ENCODE measurements at places on chromosomes 16 and 17. TPM values are rescaled to one million over a fixed set of nuclear protein-coding genes. Genes with fewer than 3 reads are reported as not detected.

GRCh38 chr17:82835766-82836512 lies 3.9 kb downstream of the ZNF750 start:
- no peak overlapping the region for H3K4me3 ChIP-seq
- no peak overlapping the region for H3K27ac ChIP-seq
- H3K36me3 ChIP-seq: peaks cover 2% of the 10 kb centered on the region

GRCh38 chr17:80870401-80870800 lies 121.2 kb upstream of the CHMP6 start:
- no peak for DNase-seq
- H3K36me3 ChIP-seq: peaks cover 3% of the 10 kb centered on the region
- H3K4me1 ChIP-seq: peaks cover 44% of the 10 kb centered on the region
- H3K27me3 ChIP-seq: no peaks in the 10 kb centered on the region
- H3K27ac ChIP-seq: peak overlapping the region; percentile 55

GRCh38 chr17:44595216-44595775 lies 38.0 kb downstream of the FZD2 start:
- DNase-seq: no peak
- H3K4me1 ChIP-seq: peaks cover 14% of the 10 kb centered on the region
- H3K27me3 ChIP-seq: no peaks in the 10 kb centered on the region
- H3K4me3 ChIP-seq: no peak overlapping the region

- H3K27me3 ChIP-seq: no peaks in the 10 kb centered on the region
- no peak overlapping the region for H3K4me3 ChIP-seq
- peaks cover 17% of the 10 kb centered on the region for H3K4me1 ChIP-seq
- no peak for DNase-seq
- H3K27ac ChIP-seq: no peak overlapping the region
Measured at GRCh38 chr17:1082579-1082978, 85.7 kb downstream of the TIMM22 start.

DNA sequence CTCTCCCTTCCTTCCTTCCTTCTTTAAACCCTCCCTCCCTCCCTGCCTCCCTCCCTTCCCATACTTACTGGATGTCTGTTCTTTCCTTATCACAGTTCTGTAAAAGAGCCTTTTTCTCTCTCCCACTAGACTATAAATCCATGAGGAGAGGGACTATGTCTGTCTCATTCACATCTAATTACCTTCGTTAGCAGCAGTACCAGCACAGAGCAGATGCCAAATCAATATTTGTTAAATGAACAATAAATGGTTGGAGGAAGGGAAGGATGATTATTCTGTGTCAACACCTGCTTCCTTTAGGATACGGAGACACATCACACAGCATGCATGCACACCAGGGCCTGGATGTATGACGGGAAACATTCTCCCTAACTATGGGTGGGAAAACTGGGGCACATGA lies 94.2 kb downstream of the DNAH3 start:
- no peak for DNase-seq
- no peak overlapping the region for H3K27ac ChIP-seq
- no peaks in the 10 kb centered on the region for H3K4me1 ChIP-seq
- no peaks in the 10 kb centered on the region for H3K36me3 ChIP-seq

GRCh38 chr17:78458091-78458490 lies 79.6 kb downstream of the PGS1 start:
- no peak overlapping the region for H3K4me3 ChIP-seq
- no peaks in the 10 kb centered on the region for H3K36me3 ChIP-seq
- H3K27ac ChIP-seq: no peak overlapping the region
- no peaks in the 10 kb centered on the region for H3K27me3 ChIP-seq
- no peak for DNase-seq
- H3K4me1 ChIP-seq: no peaks in the 10 kb centered on the region

DNA sequence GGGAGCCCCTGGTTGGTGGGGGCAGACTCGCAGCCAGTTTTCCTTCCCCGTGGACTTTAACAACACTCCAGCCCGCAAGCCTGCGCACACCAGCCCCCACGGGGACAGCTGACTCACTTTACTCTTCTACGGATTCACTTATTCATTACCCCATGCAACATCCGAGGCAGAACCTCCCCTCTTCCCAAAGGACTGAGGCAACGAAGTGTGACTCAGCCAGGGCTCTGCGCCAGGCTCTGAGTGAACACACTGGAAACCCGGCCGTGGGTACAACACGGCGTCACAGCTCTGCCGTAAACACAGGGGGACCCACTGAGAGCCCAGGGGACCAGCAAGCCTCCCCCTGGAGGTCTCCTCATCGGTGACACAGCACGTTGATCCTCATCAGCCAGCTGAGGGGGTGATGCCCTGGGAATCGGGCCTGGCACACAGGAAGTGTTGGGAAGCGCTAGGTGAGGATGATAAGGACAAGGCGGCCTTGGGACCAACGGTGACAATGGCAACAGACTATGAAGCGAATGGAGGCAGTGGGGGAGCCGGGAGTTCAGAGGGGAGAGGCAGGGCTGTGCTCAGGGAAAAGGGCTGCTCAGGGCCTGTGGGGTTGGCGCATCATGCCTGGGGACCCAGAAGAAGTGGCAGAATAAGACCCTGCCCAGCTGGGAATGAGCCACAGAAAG lies 14.6 kb downstream of the COTL1 start:
- H3K27me3 ChIP-seq: no peaks in the 10 kb centered on the region
- peaks cover 3% of the 10 kb centered on the region for H3K36me3 ChIP-seq
- peak overlapping the region; percentile 63 for H3K4me3 ChIP-seq
- peaks cover 48% of the 10 kb centered on the region for H3K4me1 ChIP-seq
- DNase-seq: no peak
- peak overlapping the region; percentile 98 for H3K27ac ChIP-seq

Gene CA7
- not detected for total RNA-seq

Gene RAB26
- total RNA-seq: 0.80 TPM

Gene EFNB3
- 4.1 TPM for total RNA-seq

Gene USH1G
- not detected for total RNA-seq

Gene GNG13
- total RNA-seq: not detected

Gene SLC6A2
- total RNA-seq: not detected

Gene TRIM16
- 34.2 TPM for total RNA-seq

Gene TMEM208
- total RNA-seq: 43.2 TPM

Measured in chondrocyte (in vitro differentiated cells).